Mesenchymal stem cell (in vitro differentiated cells and primary cell): ENCODE measurements at places on chromosomes 7 and 10.

- no peak overlapping the region for H3K4me3 ChIP-seq
- H3K4me1 ChIP-seq: no peaks in the 10 kb centered on the region
- no peak for DNase-seq
- peaks cover 40% of the 10 kb centered on the region for H3K27me3 ChIP-seq
Observed at GRCh38 chr10:99374526-99374925, 45.4 kb downstream of the CNNM1 start.

DNA sequence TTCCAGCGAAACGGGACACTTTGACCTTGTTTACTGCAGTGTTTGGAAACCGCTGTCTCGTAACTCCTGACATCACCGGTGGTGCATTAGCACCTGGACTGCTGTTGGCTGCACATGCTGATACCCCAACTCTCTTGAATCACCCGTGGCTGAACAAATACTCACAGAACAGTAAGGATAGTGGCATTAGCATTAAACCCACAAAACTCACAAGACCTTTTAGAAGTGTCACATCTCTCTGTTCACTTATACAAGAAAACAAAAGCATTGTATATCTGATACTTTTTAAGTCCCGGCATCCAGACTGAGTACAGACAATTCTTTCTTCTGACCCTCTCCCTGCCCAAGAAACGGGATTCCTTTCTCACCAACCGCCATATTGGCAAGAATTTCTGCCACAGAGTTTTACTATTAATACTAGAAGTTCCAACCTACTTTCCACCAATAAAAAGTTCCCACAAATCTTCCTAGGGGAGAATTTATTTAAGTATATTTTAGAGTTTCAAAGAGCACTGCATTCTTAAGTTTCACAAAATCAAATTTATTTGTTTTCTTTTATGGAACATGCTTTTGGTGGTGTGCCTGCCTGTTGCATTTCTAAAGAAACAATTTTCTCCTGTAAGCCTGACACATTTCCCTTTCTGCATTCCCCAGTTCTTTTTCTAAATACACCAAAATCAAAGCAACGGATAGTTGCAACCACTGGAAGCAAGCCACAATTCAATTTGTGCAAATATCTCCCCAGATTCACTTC is 208.4 kb upstream of the KLF14 start:
- peak overlapping the region; percentile 75 for H3K4me3 ChIP-seq
- peaks cover 3% of the 10 kb centered on the region for H3K36me3 ChIP-seq
- H3K27me3 ChIP-seq: no peaks in the 10 kb centered on the region
- peak; percentile 77 for DNase-seq

DNA sequence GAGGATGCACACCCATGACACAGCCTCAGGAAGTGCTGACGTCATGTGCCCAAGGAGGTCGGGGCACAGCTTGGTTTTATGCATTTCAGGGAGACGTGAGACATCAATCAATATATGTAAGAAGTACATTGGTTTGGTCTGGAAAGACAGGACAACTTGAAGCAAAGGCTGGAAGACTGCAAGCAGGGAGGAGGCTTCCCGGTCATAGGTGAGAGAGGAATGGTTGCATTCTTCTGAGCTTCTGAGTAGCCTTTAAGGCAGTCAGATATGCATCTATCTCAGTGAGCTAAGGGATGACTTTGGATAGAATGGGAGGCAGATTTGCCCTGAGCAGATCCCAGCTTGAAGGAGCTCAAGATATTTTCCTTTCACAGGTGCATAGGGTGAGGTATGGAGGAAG is 349.5 kb downstream of the TYW1 start:
- H3K4me1 ChIP-seq: no peaks in the 10 kb centered on the region
- H3K36me3 ChIP-seq: no peaks in the 10 kb centered on the region
- no peaks in the 10 kb centered on the region for H3K27me3 ChIP-seq
- no peak for DNase-seq

- H3K4me3 ChIP-seq: peak overlapping the region; percentile 69
- peak; percentile 22 for DNase-seq
- no peaks in the 10 kb centered on the region for H3K36me3 ChIP-seq
- H3K27ac ChIP-seq: no peak overlapping the region
Observed at GRCh38 chr10:21173802-21174714, 276.9 kb upstream of the NEBL start.

- no peak overlapping the region for H3K27ac ChIP-seq
- peaks cover 27% of the 10 kb centered on the region for H3K36me3 ChIP-seq
- H3K4me1 ChIP-seq: peaks cover 12% of the 10 kb centered on the region
- H3K27me3 ChIP-seq: no peaks in the 10 kb centered on the region
Observed at GRCh38 chr10:69181433-69181832, 1.4 kb downstream of the SUPV3L1 start.

DNA sequence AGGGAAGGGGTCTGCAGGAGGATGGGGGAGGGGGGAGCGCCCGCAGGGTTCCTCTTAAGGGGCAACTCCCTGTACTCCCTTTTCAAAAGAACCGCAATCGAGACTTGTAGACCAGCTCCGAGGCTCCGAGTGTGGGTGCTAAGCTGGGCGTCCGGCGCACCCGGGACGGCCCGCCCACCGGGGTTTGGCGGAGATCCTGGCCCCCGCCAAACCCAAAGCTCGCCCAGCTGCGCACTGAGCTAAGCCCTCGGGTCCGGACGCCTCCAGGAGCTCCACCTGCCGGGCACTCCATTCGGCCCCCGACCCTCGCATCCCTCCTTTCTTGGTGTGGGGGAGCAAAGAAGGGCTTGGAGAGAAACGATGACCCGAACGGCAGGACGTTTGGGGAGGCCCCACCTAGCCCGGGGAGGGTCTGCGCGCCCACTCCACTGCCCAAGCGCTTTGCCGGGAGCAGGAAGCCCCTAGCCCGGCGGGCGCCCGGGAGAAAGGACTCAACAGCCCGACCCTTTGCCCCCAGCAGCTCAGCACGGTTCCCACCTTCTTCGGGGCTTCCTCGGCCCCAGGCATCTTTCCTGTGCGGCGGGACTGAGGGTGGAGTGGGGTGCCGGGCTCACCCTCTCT is 651 bp downstream of the AFAP1L2 start:
- peaks cover 51% of the 10 kb centered on the region for H3K27me3 ChIP-seq
- peak overlapping the region; percentile 63 for H3K4me3 ChIP-seq
- no peak overlapping the region for H3K27ac ChIP-seq
- DNase-seq: peak; percentile 57
- no peaks in the 10 kb centered on the region for H3K36me3 ChIP-seq

GRCh38 chr7:23369695-23370404 is 70.7 kb downstream of the MALSU1 start:
- no peak for DNase-seq
- no peak overlapping the region for H3K27ac ChIP-seq
- no peaks in the 10 kb centered on the region for H3K36me3 ChIP-seq
- H3K4me1 ChIP-seq: peaks cover 8% of the 10 kb centered on the region

DNA sequence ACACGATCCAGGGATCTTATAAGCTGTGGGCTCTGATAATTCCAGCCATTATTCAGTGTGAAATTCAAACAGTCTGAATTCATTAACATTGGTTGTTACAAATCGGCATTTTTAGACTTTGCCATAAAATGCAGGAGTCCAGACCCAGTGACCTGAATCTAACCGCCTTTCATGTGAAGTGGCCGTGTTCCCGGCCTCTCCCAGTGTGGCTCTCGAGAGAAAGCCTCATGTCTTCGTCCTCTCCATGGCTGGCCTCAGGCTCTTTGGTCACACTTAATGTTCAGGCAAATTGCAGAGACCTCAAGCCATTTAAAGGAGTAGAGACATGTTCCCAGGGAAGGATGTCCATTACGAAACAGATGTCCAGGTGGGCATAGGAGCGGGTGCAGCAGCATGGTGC is 59.3 kb downstream of the CTBP2 start:
- no peaks in the 10 kb centered on the region for H3K27me3 ChIP-seq
- peaks cover 37% of the 10 kb centered on the region for H3K36me3 ChIP-seq
- H3K4me3 ChIP-seq: no peak overlapping the region

GRCh38 chr10:1954300-1954699 is 217.0 kb upstream of the ADARB2 start:
- DNase-seq: no peak
- no peaks in the 10 kb centered on the region for H3K27me3 ChIP-seq
- no peaks in the 10 kb centered on the region for H3K36me3 ChIP-seq
- no peaks in the 10 kb centered on the region for H3K4me1 ChIP-seq
- no peak overlapping the region for H3K27ac ChIP-seq

DNA sequence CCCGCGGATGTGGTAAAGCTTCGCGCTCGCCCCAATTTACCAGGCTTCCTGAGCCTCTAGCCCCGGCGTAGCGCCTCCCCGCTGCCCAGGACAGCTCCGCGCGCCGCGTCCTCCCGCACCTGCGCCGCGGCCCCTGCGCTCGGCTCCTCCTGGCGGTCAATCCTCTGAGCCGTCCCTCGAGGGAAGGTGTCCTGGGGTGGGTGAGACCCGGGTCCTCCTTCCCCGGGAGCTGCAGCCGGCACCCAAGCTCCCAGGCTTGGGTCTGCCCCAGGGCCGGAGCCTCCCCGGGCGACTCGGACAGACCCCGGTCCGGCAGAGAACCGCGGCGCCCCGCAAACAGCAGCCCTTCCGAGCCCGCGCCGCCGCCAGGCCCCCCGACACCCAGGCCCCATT is 512 bp downstream of the OSBPL3 start:
- peak; percentile 74 for DNase-seq
- no peaks in the 10 kb centered on the region for H3K27me3 ChIP-seq
- no peak overlapping the region for H3K27ac ChIP-seq
- H3K4me3 ChIP-seq: peak overlapping the region; percentile 87
